ENCODE measurements at places on chromosomes 6 and 20. TPM values are rescaled to one million over a fixed set of nuclear protein-coding genes. Genes with fewer than 3 reads are reported as not detected.

- DNase-seq, result no peak
- peak overlapping the region; percentile 88 for H3K4me3 ChIP-seq
- peak overlapping the region; percentile 94 for H3K27ac ChIP-seq
- H3K4me1 ChIP-seq, result peaks cover 61% of the 10 kb centered on the region
- no peaks in the 10 kb centered on the region for H3K27me3 ChIP-seq
These were observed 1.5 kb downstream of the HM13 start for GRCh38 chr20:31515775-31516107.

- H3K36me3 ChIP-seq, result no peaks in the 10 kb centered on the region
- peaks cover 4% of the 10 kb centered on the region for H3K4me1 ChIP-seq
- DNase-seq, result no peak
- no peak overlapping the region for H3K27ac ChIP-seq
- H3K27me3 ChIP-seq, result no peaks in the 10 kb centered on the region
- H3K4me3 ChIP-seq, result no peak overlapping the region
These were observed 480.0 kb upstream of the JAG1 start for GRCh38 chr20:11153819-11154218.

Gene SYCP2
- total RNA-seq, result 0.92 TPM

Gene PTGIS
- 34.1 TPM for total RNA-seq

Gene TMEM244
- not detected for total RNA-seq

Gene CEP43
- 13.7 TPM for total RNA-seq

Gene MCHR2
- not detected for total RNA-seq
